Smooth muscle cell of bladder (primary cell): ENCODE measurements at places on chromosomes 6 and 20. TPM values are rescaled to one million over a fixed set of nuclear protein-coding genes. Genes with fewer than 3 reads are reported as not detected.

Gene CGA
- 0.09 TPM in 1 of 2 replicates, not detected in the other for total RNA-seq

Gene TMEM239
- total RNA-seq = not detected in 2 replicates

Gene CLVS2
- under 0.01 TPM in 2 replicates for total RNA-seq

Gene RAB44
- under 0.01 TPM in 2 replicates for total RNA-seq

Gene APOM
- total RNA-seq = 1.3 and 2.8 TPM in 2 replicates

Gene DDX43
- 0.55 TPM in 1 of 2 replicates, not detected in the other for total RNA-seq

Gene BPIFB2
- total RNA-seq = not detected in 2 replicates
